Small intestine (tissue), 16 donors: ENCODE measurements at places on chromosomes 3 and 15.
A peak's percentile ranks its signal among the peaks of the same experiment; 100 is the strongest.

- DNase-seq: peak; percentile 42
These were observed 118.6 kb downstream of the ANO10 start for GRCh38 chr3:43503067-43503728.

DNA sequence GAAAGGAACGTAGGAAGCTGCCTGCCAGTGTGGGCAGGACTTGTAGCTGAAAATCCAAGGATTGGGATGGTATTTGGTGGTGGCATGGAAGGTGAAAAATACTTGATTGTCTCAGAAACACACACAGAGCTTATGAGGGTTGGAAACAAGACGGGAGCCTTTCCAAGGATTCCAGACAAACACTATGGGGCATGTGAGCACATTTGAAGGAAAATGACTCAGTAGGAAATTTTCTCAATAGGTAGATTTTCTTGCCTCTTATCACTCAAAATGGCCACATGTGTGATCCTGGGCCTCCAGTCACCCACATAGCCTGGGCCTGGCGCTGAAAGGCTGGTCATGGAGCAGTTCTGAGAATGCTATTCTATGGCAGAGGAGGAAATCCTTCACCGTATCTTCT, 47.4 kb downstream of the CCNL1 start:
- no peak for DNase-seq

DNA sequence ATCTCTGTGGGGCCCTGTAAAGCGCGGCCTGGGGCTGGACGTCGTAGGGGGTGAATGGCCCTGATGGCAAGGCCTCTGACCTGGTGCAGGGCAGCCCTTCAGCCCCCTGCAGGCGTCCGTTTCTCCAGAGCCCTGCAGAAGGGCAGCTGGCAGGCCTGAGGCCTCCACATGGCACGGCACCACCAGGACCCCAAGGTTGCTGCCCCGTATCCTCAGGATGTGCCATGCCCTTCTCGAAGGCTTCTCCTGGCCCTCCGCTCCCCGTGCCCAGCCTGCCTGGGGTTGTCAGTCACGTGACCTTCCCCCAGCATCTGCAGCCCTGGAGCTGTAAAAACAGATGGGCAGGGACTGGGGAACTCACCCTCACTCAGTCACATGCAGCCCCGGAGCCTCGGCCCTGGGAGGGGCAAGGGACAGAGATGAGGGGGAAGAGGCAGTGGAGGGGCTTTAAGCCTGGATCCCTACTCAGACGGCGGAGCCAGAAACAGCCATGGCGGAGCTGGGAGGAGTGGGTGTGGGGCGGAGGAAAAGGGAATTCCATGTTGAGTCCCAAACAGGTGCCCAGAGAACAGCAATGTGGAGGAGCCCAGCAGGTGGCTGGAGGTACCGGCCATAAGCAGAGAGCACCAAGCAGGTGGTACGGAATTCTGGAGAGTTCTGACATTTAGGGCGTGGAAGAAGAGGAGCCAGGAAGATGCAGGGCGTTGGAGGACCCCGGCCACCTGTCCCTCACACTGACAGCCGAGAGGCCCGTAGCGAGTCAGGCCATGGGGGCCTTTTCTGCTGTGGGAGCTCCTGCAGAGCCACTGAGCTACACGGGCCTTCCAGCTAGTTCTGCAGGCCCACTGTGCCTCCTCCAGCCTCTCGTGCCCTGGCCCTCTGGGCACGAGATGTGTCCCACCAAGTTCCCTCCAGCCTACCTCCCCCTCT, 193.1 kb downstream of the XXYLT1 start:
- DNase-seq: no peak

DNA sequence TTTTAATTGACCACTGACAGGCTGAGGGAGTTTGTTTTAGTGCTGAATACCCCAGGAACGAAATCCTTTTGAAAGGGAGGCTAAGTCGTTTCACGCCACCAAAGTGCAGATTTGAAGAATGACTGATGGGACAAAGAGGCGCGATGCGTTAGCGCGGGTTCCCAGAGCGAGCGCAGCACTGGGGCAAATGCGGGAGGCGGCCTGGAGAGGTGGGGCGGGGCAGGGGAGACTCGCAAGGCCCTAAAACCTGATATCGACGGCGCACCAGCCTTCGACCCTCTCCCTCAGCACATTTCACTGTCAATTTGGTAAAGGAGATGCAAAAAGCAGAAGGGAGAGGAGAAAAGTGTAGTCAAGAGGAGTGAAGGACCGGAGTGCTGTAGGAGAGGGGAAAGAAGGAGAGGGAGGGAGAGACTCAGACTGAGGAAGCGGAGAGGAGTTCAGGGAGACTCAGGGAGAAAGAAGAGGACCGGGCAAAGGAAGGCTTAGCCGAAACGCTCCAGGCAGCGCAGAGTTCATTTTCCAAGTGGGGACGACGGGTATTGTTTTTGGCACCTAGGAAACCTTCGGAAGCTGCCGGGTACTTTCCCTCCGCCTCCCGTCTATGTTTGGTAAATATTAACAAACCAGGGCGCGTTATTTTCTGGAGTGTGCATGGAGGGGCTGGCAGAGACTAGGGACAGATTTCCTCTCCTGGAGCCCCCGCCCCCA, 3.8 kb upstream of the FOXB1 start:
- DNase-seq: no peak

GRCh38 chr3:128517648-128518047, 24.6 kb upstream of the GATA2 start:
- no peak for DNase-seq

DNA sequence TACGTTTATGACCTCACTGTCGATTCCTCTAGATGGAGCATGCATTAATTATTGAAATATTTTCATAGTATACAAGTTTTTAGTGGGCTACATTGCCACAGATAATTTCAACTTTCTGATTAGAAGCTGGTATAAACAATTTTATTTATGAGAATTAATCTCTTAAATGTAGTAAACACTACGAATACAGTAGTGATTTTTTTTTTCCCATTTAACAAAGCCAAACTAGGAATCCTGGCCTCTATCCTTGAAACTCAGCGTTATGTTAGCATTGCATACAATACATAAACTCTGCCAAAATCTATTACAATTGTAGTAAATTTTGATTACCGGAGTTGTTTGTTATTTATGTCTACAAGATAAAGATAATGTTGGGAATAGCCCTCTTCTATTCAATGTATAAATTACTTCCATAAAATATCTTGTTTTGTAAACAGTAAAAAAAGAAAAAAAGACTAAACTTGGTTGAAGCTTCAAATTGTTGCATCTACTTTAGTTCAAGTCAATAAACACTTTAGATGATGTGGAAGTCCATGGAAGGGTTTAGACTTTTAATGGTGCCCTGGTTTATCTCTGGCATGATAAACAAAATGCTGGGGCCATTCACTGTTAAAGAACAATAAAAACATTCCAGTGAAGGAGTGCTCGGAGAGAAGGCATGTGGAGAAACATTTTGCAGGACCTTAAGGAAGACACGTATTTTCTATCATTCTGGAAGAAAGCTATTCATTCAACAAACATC, 77.3 kb upstream of the NR2F2 start:
- DNase-seq: no peak

GRCh38 chr3:100041328-100041749, 73.0 kb downstream of the FILIP1L start:
- DNase-seq: no peak

GRCh38 chr15:93048759-93049161, 40.3 kb downstream of the RGMA start:
- DNase-seq: no peak

GRCh38 chr3:129756871-129757270, 136.6 kb downstream of the TMCC1 start:
- no peak for DNase-seq

GRCh38 chr3:189710620-189711402, 79.6 kb downstream of the TP63 start:
- peak; percentile 36 for DNase-seq

- DNase-seq: no peak
These were observed 29.0 kb upstream of the SLMAP start for GRCh38 chr3:57727106-57727505.

GRCh38 chr3:186001842-186002241, 64.0 kb upstream of the TRA2B start:
- no peak for DNase-seq

GRCh38 chr3:32842987-32843386, 25.2 kb downstream of the TRIM71 start:
- no peak for DNase-seq

DNA sequence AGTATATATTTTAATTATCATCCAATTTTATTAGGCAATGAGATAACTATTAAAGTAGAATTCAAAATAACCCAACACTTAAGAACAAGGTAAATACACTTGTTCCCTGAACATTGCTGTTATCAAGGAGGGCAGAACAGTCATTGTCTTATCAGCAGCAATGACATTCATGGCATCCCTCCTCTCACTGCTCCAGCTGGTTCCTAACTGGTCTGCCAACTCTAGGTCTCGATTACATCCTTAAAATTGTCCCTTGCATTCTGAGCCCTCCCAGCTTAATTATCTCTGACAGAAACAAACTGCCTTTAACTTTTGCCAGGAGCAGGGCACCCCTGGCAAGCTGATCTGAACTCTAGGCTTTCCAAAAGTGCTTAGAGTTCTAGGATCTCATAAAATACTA, 14.0 kb upstream of the DYNC1LI1 start:
- DNase-seq: no peak

GRCh38 chr3:149391960-149392359, 14.5 kb upstream of the TM4SF1 start:
- DNase-seq: no peak

GRCh38 chr3:131795390-131796090, 239.3 kb downstream of the CPNE4 start:
- DNase-seq: peak; percentile 7

DNA sequence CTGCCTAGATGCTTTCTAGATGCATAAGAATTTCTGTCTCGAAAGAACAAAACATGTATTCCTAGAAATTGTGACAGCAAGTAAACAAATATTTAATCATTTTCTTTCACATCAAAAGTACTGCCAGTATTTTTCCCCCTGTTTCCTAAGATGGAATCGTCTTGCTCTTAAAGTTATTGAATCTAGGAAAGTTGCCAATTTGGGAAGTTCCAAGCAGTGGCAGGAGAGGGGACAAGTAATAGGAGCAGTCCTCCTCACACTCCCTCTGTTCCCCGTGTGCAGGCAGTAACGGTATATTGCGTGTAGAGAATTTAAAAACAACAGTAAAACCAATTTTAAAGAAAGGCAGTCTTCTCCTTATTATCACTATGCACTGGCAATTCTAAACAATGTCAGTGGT, 619.8 kb downstream of the TBL1XR1 start:
- DNase-seq: no peak

DNA sequence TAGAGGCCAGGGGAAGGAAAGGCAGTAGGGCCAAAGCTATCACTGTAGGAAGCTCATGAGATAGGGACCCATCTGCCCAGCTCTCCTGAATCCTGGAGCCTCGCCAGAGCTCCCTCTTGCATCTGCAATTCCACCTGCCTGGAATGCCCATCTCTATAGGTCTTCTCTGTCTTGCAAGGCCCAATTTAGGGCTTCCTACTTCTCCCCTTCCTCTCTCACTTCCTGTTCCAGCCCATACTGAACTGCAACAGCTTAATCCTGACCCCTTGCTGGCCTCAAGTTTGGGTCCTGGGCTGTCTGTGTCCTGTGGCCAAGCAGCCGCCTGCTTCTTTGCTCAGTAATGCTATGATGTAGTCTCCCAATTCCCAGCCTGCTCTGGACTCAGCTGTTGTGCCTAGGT, 3.6 kb upstream of the PTPN23 start:
- DNase-seq: no peak

DNA sequence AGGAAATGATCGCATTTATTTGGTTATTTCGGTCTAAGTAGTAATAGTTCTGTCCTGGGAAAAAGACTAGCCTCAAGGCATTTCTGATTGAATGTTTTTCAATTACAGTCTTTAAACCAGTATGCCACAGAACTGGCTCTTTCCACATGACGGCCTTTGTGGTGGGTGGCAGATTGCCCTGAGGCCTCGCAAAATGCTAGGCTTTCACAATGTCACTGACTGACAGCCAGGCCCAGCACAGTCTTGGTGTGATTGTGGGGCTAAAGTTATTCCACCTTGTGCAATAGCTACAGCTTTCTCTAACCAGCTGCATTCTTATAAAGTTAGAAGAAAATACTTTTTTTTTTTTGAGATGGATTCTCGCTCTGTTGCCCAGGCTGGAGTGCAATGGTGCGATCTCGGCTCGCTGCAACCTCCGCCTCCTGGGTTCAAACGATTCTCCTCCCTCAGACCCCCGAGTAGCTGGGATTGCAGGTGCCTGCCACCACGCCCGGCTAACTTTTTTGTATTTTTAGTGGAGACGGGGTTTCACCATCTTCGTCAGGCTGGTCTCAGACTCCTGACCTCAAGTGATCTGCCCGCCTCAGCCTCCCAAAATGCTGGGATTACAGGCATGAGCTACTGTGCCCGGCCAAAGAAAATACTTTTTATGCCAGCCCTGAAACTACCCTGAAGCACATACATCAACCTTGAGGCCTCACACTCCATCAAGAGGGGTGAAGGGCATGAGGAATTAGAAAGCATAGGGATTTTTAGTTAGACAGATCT, 2.5 kb upstream of the ADIPOQ start:
- DNase-seq: no peak

- DNase-seq: no peak
These were observed 61.2 kb upstream of the FLNB start for GRCh38 chr3:57946970-57947381.

DNA sequence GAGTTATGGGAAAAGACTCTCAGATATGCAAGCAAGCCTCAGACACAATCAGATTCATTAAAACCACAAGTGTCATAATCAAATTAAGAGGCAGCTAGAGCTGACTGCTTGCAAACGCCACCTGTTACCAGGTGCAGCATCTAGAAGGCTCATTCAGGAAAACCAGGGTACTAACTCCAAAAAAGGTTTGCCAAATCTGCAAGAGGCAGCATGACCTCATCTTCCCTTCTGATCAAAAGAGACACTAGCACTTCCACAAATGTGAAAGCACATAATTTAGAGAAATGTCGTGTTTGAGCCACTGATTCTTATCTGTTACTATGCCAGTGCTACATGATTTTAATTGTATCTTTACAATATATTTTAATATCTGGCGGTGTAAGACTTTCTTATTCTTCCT, 123.3 kb upstream of the NANOGP8 start:
- no peak for DNase-seq

- peak; percentile 50 for DNase-seq
These were observed 16.5 kb upstream of the LAMP3 start for GRCh38 chr3:183178833-183179549.

DNA sequence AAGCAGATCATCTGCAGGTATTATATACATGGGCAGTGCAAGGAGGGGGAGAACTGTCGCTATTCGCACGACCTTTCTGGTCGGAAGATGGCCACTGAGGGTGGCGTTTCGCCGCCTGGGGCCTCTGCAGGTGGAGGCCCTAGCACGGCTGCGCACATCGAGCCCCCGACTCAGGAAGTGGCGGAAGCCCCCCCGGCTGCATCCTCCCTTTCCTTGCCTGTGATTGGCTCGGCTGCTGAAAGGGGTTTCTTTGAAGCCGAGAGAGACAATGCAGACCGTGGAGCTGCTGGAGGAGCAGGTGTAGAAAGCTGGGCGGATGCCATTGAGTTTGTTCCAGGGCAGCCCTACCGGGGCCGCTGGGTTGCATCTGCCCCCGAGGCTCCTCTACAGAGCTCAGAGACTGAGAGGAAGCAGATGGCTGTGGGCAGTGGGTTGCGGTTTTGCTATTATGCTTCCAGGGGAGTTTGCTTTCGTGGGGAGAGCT, 639 bp downstream of the MKRN3 start:
- no peak for DNase-seq

GRCh38 chr3:138124706-138125355, 7.4 kb downstream of the A4GNT start:
- DNase-seq: no peak
